ENCODE measurements at places on chromosomes 7 and 10. TPM values are rescaled to one million over a fixed set of nuclear protein-coding genes. Genes with fewer than 3 reads are reported as not detected.

Gene MSMB
- total RNA-seq: not detected

Gene GIMAP1
- not detected for total RNA-seq

Gene NRCAM
- 0.64 TPM for total RNA-seq

Gene CTTNBP2
- 1.1 TPM for total RNA-seq

Gene ZNF467
- 1.2 TPM for total RNA-seq

Gene FFAR4
- not detected for total RNA-seq

Gene MYH16
- under 0.01 TPM for total RNA-seq

Gene ZNF365
- 3.4 TPM for total RNA-seq

Gene HABP2
- not detected for total RNA-seq
